ENCODE measurements at places on chromosomes 6 and 20.

DNA sequence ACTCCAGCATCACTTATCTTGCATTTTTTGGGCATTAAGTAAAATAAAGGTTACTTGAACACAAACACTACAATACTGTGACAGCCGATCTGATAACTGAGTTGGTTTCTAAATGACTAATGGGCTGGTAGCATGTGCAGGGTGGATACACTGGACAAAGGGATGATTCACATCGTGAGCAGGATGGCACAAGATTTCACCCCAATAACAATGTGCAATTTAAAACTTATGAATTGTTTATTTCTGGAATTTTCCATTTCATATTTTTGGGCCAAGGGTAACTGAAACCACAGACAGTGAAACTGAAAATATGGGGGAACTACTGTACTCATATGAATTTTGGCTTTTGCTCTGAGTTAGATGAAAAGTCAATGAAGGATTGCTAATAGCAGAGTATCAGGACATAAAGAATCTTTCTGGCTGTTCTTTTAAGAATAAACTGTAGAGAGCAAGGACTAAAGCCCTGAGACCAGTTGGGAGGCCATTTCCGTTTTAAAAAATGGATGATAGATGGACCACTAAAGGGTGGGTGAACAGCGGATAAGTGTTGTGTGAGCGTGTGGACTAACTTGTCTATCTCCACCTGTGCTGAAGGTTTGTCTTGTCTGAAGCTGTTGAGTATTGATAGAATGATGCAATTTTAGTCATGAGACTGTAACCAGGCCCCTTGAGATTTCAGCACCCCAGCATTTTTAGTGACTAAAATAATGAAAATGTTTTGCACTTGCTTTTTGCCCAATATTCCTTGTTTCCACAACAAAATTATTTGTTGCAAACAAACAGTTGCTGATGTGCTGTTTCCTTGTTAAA lies 8.2 kb downstream of the SPINT3 start:
- no peak for DNase-seq

DNA sequence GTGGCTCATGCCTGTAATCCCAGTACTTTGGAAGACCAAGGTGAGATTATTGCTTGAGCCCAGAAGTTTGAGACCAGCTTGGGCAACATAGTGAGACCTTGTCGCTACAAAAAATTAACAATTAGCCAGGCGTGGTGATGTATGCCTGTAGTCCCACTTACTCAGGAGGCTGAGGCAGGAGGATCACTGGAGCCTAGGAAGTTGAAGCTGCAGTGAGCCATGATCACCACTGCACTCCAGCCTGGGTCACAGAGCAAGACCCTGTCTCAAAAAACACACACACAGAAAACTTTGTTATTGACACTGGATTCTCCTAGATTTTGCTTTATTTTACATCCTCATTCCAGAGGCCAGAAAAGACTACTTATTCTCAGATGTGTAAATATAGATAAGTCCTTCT lies 9.5 kb upstream of the REV3L start:
- no peak for DNase-seq

DNA sequence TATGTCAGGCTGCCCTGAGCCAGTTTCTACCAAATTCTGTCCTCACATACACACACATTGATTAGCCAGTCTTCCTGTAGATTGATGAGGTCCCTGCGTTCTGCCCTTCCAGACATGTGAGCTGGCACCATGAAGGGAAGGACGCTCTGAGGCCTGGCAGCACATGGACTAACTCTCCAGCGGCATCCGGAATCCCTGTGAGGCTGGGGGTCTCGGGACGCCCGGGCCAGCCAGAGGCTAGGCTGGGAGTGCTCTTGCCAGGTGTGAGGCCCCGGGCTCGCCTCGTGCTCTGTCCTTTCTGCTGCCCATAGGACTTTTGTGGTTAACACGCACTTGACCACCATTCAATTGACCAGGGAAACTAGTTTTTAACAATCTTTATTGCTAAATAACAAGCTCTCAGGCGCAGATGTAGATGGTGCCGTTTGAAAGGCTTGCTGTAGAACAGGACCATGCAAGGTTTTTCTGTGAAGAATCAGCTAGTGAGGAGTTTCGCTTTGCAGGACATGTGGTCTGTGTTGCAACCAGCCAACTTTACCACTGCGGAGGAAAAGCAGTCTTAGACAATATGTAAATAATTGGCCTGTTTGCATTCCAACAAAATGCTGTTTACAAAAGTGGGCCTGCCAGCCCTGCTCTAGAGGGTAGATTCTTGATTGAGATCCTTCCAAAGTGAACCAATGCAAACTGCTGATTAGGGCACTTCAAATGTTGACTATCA lies 29.3 kb downstream of the FOXF2 start:
- DNase-seq = no peak

- DNase-seq = no peak
Observed at GRCh38 chr20:3730803-3731672, 1.4 kb upstream of the HSPA12B start.

DNA sequence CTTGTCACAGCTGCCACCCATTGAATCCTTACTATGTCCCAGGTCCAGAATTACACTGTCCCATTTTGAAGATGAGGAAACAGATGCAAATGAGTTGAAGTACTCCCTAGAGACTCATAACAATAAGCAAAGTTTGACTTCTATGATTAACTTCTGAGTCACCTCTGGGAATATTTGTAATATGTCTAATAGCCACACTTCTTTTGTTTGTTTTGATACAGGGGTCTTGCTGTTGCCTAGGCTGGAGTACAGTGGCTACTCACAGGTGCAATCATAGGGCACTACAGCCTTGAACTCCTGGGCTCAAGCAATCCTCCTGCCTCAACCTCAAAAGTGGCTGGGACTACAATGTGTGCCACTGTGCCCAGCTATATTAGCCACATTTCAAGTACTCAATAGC lies 11.4 kb upstream of the SOX12 start:
- no peak for DNase-seq

GRCh38 chr6:83917001-83917400 lies 57.5 kb downstream of the CYB5R4 start:
- DNase-seq = no peak

DNA sequence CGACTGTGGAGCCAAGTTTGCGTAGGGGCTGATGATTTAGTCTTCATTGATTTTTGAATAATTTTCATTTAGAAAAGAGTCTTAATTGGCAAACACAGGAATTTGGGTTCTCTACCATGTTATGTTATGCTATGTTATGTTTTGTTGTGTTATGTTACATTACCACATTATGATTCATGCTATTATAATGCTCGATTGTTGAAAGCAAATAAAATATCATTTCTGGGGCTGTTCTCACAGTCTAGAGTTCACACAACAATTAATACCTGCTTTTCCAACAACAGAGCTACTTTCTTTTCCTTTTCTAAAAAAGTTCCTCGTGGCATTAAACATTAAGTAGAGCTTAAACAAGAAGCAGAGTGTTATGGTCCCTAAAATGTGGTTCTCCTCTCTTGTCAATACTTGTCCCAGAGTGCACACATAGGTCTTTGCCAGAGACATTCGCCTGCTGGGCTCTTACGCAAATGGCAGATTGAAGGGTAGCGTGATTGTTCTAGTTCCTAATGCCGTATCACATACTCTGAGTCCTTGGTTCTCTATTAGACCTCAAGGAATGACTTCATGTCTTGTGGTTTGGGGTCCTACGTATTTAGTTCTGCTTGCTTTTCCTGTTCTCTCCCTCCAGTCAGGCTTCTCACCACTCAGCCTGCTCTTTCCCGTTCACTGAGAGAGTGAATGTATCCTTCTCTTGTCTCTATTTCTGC lies 370.3 kb downstream of the CD109 start:
- DNase-seq = no peak

- no peak for DNase-seq
Observed at GRCh38 chr20:23159947-23160318, 73.8 kb upstream of the CD93 start.

GRCh38 chr20:60687213-60687612 lies 564.8 kb upstream of the CDH4 start:
- DNase-seq = no peak

DNA sequence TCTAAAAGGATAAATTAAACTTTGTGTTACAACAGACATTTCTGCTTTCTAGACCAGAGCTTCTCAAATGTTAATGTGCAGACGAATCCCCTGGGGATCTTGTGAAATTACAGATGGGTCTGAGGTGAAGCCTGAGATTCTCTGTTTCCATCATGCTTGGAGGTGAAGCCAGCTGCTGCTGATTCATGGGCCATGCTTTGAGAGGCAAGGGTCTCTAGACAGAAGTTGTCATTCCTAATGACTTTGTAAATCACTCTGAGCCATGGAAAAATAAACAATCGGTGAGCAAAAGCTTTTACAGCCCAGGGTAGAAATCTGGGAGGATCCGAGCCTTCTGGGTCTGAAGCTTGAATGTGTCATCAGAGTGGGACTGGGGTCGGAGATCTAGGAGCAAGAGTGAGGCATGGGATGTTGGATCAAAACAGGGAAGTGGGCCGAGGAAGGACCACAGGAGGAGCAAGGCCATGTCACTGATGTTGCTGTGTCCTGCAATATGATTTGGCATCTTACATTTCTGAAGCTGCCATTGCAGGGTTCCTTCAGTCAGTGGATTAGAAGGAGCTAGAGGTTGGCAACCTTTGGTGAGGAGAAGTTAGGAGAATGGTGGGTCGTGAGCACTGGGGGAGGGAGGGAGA lies 77.3 kb downstream of the TRMT11 start:
- no peak for DNase-seq

GRCh38 chr6:89356642-89357170 lies 4.2 kb upstream of the UBE2J1 start:
- no peak for DNase-seq

DNA sequence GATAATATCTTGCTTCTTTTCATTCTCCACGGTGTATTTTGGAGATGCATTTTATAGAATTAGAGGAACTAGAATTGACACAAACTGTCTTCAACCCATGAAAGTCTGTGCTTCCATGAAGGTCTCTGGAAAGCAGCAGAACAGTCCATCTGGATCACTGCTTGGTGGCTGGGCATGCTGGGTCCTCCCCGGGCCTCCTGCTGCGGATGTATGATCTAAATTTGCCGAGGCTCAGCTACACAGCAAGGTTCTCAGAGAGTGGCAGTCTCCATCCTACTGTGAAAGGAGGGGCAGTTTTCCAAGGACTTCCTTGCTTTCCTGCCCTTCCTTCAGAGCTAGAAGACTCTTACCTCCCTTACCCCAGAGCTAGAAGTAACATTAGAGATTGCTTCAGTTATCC lies 15.1 kb downstream of the PKIG start:
- DNase-seq = no peak

DNA sequence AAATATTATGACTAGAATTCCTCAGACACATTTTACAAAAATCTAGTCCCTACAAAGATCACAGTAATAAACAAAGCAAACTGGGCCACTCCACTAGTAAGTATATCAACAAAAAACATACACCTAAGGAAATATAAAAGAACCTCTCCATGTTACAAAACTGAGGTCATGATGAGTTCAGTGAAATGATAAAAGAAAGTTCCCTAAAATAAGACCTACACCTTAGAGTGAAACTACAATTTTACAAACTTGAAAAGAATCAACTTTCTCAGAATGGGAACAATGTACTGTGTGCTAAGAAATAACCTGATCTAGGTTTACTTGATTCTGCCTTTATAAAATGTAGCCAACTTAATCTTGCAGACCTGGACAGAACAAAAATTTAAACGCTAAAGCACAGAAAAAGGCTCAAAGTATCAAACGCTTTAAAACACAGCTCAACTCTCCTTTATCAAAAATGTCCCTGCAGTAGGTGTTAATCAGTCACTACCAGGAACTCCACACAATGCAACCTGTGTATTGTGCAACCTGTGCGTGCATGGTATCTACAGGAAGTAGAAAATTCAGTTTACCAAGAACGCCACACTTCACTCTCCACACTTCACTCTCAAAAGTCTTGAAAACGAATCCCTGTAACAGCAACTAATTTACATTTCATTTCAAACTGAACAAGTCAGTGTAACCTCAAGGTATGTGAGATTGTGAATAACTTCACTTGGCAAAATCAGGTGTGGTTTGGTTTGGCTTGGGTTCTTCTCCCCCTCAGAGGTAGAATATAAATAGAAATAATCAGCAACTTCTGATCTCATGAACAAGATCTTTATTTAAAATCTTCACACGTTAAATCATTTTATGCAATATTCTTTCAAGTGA lies 1.8 kb downstream of the RALGAPA2 start:
- no peak for DNase-seq

GRCh38 chr6:134175532-134176263 lies 123.3 kb upstream of the SLC2A12 start:
- no peak for DNase-seq

DNA sequence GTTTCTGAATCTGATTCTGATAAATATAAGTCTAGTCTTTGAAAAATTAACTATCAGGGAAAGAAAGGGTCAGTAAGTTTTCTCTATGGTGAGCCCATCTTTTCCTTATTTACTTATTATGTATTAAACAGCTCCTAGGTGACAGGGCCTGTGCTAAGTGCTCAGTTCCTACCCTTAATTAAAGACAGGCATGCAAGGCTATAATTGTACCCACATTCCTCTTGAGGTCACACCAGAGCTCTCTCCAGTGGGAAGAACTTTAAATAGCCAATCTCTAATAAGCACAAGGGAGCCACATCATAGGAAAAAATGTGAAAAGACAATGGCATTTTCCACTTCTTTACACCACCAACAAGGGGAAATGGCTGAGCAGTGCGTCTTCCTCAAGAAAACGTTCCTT lies 421.8 kb upstream of the SLC35B3 start:
- DNase-seq = no peak

DNA sequence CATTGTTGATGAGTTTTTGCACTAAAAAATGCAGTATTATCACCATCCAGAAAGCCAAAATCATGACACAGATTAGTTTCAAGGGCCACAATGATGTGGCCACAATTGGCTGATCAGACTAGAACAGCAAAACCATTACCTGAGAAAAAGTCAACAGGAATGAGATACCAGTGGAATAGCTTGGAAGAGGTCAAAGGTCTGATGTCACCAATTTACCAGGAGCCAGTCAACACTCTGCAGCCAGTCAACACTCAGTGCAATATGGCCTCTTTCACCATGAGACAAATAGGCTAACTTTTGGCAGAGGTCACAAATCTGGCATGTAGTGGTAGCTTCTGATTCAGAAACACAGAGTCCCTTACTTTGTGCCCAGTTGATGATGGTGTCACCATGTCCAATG lies 7.5 kb upstream of the ASIP start:
- no peak for DNase-seq

DNA sequence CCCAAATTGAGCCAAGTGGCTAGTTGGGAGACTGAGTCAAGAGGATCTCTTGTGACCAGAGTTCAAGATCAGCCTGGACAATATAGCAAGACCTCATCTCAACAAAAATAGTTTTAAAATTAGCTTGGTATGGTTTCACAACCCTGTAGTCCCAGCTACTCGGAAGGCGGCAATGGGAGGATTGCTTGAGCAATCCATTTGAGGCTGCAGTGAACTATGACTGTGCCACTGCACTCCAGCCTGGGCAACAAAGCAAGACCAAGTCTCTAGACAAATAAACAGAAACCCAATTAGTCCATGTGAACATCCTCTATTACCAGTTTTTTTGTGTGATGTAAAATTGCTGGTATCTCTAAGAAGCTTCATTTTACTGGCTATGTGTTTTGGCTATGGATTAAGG lies 106.2 kb downstream of the TULP4 start:
- DNase-seq = no peak

All from activated CD4-positive, CD25-positive, alpha-beta regulatory T cell treated with anti-CD3 and anti-CD28 coated beads, Interleukin-2, amount 50 U/mL, for 72 hours (primary cell).